B cell (primary cell): ENCODE measurements at places on chromosomes 11 and 22. TPM values are rescaled to one million over a fixed set of nuclear protein-coding genes. Genes with fewer than 3 reads are reported as not detected.

NXPE4 gene
- polyA plus RNA-seq = not detected in 2 replicates

LINC01488 gene
- not detected in 2 replicates for polyA plus RNA-seq

MS4A1 gene
- polyA plus RNA-seq = 5,160 and 6,008 TPM in 2 replicates

NPTXR gene
- 0.16 and 0.17 TPM in 2 replicates for polyA plus RNA-seq

DNA sequence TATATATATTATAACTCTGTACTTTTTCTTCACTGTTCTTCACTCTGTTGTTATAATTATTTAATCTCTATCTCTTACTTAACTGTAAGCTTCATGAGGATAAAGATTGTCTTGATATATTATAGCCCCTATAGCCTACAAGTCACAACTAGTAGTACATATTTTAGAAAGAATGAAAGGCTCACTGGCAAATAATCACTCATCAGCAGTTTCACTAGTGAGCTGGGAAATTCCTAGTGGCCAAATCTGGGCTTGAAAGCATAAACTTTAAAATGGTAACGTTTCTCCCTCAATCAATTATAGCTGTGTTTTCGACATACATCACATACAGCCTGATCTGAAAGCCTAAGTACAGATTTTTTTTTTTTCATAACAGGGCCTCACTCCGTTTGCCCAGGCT is 42.5 kb downstream of the CTSC start:
- no peaks in the 10 kb centered on the region for H3K4me1 ChIP-seq
- DNase-seq = no peak
- peaks cover 12% of the 10 kb centered on the region for H3K36me3 ChIP-seq
- no peak overlapping the region for H3K4me3 ChIP-seq

- H3K4me3 ChIP-seq = no peak overlapping the region
- H3K4me1 ChIP-seq = no peaks in the 10 kb centered on the region
- H3K36me3 ChIP-seq = no peaks in the 10 kb centered on the region
- H3K27ac ChIP-seq = no peak overlapping the region
- no peaks in the 10 kb centered on the region for H3K27me3 ChIP-seq
Observed at GRCh38 chr11:11584937-11585336, 36.9 kb downstream of the GALNT18 start.

GRCh38 chr22:22372086-22372485 is 127.5 kb downstream of the VPREB1 start:
- no peak overlapping the region for H3K27ac ChIP-seq
- H3K4me1 ChIP-seq = peaks cover 73% of the 10 kb centered on the region
- no peaks in the 10 kb centered on the region for H3K27me3 ChIP-seq
- H3K36me3 ChIP-seq = no peaks in the 10 kb centered on the region
- DNase-seq = no peak

- no peaks in the 10 kb centered on the region for H3K4me1 ChIP-seq
- H3K36me3 ChIP-seq = peaks cover 24% of the 10 kb centered on the region
- H3K27ac ChIP-seq = no peak overlapping the region
- no peaks in the 10 kb centered on the region for H3K27me3 ChIP-seq
Observed at GRCh38 chr11:94457118-94458029, 36.3 kb downstream of the MRE11 start.

DNA sequence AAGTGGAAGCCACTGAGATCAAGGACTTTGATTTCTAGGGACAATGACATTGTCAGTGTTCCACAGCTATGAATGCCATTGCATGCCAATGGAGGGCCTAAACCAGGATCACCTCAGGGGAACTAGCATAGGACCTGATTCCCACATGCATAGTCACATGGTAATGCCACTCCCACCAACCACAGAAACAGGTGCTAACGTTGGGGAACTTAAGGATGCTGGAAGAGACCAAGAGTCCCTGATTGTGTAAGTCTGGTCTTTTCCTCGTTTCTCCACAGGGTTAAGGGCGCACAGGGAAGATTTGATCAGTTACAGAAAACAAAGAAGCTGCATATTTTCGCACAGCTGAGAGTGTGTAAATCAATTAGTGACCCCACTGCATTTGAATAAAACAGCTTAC is 59.4 kb upstream of the CD44 start:
- peaks cover 79% of the 10 kb centered on the region for H3K4me1 ChIP-seq
- H3K27me3 ChIP-seq = no peaks in the 10 kb centered on the region
- no peak overlapping the region for H3K4me3 ChIP-seq

GRCh38 chr11:76524461-76524860 is 79.6 kb downstream of the EMSY start:
- peaks cover 6% of the 10 kb centered on the region for H3K36me3 ChIP-seq
- H3K4me3 ChIP-seq = no peak overlapping the region
- no peak overlapping the region for H3K27ac ChIP-seq
- no peaks in the 10 kb centered on the region for H3K27me3 ChIP-seq

DNA sequence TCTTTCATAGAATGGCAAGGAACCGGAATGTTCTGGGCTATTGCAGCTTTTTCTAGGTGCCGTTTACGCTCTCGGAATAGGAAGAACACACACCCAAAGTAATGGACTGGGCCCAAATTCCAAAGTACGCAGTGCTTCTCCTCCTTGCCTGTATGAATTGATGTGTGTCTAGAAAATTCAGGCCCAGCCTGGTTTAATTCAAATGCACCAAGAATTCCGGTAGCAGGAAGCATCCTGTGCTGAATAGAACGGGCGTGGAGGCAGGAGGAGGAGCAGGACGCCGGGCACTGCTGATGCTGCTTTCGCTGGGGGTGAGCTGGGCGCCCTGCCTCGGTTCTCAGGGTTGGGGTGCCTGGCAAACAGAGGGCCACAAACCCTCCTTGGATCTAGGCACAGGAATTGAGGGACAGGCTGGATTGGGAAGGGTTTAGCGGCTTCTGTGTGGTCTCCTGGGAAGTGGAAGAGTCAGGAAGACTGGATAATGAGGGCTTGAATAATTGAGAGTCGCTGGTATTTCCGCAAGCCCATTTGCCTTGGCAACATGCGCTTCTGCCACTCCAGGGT is 2.0 kb downstream of the PARVB start:
- peak overlapping the region; percentile 63 for H3K4me3 ChIP-seq
- H3K27me3 ChIP-seq = no peaks in the 10 kb centered on the region
- peaks cover 58% of the 10 kb centered on the region for H3K4me1 ChIP-seq
- DNase-seq = no peak
- H3K36me3 ChIP-seq = no peaks in the 10 kb centered on the region

GRCh38 chr22:45358127-45358526 is 48.4 kb downstream of the FAM118A start:
- no peak for DNase-seq
- H3K4me1 ChIP-seq = no peaks in the 10 kb centered on the region
- H3K36me3 ChIP-seq = no peaks in the 10 kb centered on the region
- no peak overlapping the region for H3K4me3 ChIP-seq

DNA sequence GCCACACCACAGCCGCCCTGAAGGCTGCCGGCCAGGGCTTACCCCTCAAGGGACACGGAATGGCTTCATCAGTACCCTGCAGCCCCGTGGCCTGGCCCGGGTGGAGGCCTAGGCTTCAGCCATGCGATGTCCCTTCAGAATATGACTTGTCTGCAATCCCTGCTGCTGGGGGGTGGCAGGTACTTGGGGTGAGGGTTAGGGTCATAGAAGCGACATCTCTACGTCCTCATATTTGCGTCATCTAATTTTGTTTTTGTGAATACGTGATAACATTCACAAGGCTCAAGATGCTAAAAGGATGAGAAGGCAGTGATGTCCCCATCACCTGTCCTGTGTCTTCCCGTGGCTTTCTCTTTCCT is 6.4 kb downstream of the CCND1 start:
- no peak overlapping the region for H3K27ac ChIP-seq
- no peak overlapping the region for H3K4me3 ChIP-seq
- H3K4me1 ChIP-seq = peaks cover 9% of the 10 kb centered on the region
- H3K27me3 ChIP-seq = no peaks in the 10 kb centered on the region
- DNase-seq = no peak

DNA sequence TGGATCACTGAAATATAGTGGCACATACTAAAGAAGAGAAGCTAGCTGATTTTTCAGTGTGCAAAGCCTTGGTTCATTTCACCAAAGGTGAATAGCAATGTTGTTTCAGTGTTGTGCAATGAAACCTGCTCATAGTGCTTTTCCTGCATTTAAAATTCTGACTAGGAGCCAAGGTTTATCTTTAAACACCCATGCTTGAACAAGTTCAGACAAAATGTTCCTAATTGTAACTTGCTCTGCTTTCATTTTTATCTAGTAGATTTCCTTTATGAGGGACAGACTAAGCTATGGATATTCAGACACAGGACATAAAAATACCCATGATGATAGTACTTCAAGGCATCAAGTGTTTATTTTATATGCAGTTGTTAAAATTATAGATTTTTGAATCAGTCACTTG is 47.7 kb downstream of the BBOX1 start:
- no peak for DNase-seq
- no peaks in the 10 kb centered on the region for H3K27me3 ChIP-seq
- no peaks in the 10 kb centered on the region for H3K4me1 ChIP-seq
